Calu3 (cell line): ENCODE measurements at places on chromosomes 7 and 10.

DNA sequence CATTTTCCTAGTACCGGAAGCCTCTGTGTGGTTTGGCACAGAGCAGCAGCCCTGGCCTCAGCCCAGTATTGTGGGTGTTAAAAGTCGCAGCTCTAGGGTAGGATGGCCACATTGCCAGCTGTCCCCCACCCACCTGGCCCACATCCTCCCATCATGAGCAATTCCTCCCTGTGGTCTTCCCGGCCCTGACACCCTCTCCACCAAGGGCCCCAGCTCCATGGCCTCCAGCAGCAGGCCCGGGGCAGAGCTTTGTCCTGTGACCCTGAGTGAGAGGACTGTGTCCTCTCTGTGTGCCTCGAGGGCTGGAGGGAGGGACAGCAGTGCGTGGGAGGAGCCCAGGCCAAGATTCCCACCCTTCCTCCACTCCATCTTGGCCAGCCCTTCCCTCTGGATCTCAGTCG lies 93.7 kb downstream of the MYL10 start:
- DNase-seq: no peak

- DNase-seq: no peak
These were observed 95.9 kb upstream of the HDAC9 start for GRCh38 chr7:18399436-18400235.

GRCh38 chr10:93482145-93482834 lies at the start of gene MYOF:
Gene MYOF, minus strand, starts transcription at chr10:93482334. Its CDS starts 140 bp downstream, at chr10:93482194.
- DNase-seq: peak; percentile 73

DNA sequence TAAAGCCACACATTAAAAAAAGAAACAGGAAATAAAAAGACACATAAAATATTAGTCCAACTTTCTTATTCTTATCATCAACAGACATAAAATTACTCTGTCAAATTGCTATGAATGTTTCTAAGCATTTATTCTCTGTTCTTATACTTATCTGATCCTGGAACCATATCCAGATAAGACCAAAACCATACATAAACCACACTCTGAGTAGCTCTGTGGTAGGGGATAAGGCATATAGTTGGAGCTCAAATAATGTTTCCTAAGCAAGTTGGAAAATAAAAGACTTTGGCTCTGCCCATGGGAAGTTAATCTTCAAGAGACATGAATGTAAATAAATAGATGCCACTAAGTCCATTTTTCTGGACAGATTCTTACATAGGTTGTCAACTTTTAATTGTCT lies 103.1 kb upstream of the PLXDC2 start:
- no peak for DNase-seq

- DNase-seq: no peak
These were observed 249.8 kb downstream of the AUTS2 start for GRCh38 chr7:69847921-69848612.

DNA sequence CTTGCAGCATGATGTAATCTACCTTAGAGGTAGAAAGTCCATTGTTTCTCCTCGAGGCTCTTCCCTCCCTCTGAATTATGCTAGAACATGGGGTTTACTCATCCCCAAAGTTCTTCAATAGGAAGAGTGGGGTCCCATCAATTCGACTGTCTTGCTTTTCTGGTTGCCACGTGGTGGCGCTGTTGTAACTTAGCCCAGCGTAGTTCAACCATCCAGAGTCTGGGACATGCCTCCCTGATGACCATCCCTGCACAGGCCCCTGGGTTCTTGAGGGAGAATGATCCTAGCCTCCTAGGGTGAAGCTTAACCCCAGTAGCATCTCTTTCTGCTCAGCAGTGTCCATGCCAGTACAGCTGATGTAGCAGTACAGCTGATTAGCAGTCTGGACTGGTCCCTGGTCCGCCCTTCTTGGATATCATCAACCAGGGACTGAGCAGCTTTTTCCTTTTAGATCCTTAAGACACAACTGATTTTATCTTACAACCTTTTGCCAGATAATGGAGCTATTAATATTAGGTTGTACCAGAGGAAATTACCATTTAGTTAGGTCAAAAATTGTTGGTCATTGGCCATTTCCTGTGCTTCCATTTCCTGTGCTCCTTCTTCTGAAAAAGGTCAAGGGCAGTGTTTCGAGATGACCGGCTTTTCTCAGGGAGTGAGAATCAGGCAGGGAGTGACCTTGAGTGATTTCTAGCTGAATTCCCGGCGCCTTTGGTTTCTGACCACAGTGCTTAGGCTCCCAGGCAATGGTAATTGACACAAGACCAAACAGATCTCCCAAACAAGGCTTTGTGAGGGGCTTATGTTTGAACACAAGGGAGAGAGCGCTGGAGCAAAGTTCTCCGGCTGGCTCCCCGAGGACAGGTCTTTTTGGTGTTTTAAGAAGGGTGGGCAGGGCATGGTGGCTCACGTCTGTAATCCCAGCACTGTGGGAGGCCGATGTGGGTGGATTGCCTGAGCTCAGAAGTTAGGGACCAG lies 65.4 kb downstream of the TACC2 start:
- DNase-seq: peak; percentile 58

DNA sequence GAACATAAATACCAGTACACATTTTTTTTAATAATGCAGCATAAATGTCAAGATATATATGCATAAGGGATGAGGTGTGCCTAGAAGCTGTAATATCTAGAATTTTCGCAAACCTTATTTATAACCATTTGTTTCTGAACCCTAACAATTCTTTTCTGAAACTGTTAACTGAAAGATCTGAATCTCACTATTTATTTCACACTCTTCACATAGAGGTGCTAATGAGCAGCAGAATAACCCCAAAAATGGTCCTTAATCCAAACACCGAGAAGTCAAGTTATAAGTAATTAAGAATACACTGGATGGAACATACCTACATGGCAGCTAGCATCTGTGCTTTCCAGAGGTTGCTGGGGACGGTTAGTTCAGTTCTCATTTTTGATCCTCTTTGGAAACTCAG lies 742.0 kb downstream of the AUTS2 start:
- no peak for DNase-seq

- DNase-seq: no peak
These were observed 89.8 kb downstream of the TMEM130 start for GRCh38 chr7:98779800-98780587.

GRCh38 chr10:13659887-13660550 lies 73.3 kb downstream of the PRPF18 start:
- DNase-seq: peak; percentile 53

- DNase-seq: no peak
These were observed 23.4 kb downstream of the PYROXD2 start for GRCh38 chr10:98391578-98391991.
